HepG2 (cell line): ENCODE measurements at places on chromosomes 3 and 15. TPM values are rescaled to one million over a fixed set of nuclear protein-coding genes. Genes with fewer than 3 reads are reported as not detected.

DNA sequence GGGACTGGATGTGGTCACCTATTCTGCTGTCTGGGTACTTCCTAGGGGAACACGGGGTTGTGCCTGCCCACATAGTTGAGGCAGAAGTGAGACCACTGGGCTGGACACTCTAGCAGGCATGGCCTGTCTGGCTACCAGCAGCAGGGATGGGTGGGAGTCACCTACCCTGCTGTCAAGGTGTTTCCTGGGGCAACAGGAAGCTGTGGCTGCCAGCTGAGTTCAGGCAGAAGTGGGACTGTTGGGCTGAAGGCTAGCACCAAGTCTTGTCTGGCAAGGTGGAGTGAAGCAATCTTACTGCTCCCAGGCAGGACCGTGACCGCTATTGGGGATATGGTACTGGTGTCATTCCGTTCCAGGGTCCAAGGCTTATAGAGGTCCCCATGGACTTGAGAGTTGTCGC is 20.3 kb upstream of the ZDHHC23 start:
- no peak for DNase-seq

DNA sequence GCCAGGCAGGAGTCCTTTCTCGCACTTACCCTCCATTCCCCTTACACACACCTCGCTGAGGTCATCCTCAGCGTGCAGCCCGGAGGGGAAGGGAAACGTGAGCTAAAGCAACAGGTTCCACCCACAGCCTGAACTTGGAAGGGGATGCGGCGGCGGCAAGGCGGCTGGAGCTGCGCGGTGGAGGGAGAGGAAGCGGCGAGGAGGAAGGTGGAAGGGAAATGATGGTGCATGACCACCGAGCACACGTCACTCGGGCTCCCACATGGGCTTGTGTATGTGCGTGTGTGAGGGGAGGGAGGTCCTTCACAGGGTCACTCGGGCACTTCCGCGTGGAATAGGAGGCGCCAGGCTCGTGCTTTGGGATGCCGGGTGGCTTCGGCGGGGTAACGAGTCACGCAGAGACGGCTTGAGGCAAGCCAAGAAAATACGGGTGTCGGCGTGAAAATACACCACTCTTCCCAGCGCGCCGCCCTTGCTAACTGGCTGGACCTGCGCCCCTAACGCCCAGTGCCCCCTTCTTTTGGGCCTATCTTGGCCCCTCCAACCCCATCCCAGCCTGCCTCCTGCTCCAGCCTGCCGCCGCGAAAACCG is 225.5 kb upstream of the IL12A start:
- DNase-seq = no peak

GRCh38 chr3:195698647-195699387 is 22.0 kb upstream of the MUC20 start:
- DNase-seq = no peak

GRCh38 chr3:40930131-40930538 is 269.2 kb upstream of the CTNNB1 start:
- peak; percentile 64 for DNase-seq

DNA sequence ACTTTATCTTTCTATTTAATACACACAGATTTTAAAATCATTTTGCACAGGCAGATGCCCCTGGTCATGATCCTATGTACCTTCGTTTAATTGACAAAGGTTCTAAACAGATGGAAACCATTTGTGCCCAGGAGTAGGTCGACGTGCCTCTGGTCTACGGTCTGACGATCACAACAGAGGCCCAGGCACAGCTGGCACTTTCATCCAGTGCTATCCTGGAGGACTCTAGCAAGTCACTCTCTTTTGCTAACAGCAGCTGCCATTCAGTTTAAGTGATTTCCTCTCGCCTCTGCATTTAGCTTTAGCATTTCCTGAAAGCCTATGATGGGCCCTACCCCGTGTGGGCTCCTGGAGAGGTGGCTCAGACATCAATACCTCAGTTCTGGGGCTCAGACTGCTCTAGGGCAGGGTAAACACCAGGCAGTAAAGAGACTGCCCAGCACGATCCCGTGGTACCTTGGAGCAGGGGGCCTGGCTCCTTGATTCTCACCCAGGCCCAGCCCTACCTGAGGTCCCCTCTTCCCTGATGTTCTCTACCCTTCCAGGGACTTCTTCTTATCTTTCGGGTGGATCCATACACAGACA is 83.2 kb upstream of the SNRPA1 start:
- no peak for DNase-seq

DNA sequence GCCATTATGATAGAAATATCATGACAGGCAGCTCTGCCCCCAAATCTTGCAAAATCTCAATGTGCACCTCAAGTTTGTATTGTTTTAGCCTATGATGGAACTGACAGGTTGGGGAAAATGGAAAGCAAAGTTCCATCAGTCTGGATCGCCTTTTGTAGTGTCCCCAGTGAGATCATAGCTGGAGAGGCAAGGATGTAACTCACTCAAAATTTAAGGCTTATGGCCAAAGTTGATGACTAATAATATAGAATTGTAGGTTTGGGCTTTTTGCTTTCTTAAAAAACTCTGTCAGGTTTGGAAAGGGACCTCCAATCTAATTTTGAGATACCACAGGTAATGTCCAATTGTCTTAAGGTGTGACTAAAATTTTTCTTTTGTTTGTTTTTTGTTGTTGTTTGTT is 1.4 kb upstream of the ACP3 start:
- no peak for DNase-seq

DNA sequence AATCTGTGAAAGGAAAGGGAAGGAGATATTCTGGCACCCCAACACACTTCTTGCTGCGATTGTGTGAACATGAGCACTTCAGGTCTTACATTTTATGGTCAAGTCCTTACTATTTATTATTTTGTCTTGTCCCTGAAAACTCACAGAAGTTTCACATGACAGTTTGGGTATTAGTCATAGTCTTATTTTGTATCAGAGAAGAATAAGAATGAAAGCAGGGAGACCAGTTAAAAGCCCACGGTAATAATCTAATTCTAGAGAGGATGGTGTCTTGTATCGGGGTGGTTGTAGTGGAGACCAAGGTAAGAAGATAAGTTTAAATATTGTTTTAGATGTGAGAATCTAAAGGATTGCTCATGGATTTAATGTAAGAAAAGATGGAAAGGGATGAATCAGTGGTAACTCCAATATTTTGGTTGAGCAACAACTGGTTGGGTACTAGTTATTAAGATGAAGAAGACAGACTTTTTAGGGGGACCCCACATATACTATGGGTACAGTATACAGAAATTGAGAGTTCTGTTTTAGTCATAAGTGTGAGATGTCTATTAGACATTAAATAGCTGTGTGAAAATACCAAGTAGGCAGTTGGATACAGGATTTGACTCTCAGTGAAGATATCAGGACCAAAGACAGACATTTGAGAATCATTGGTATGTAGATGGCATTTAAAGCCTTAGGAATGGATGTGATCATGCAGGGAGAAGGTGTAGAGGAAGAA is 227.6 kb downstream of the MFSD1 start:
- no peak for DNase-seq

- DNase-seq = no peak
These were observed 256.0 kb downstream of the CNTN4 start for GRCh38 chr3:2354702-2355101.

- DNase-seq = no peak
These were observed 77.0 kb upstream of the ALDH1A3 start for GRCh38 chr15:100802421-100803170.

DNA sequence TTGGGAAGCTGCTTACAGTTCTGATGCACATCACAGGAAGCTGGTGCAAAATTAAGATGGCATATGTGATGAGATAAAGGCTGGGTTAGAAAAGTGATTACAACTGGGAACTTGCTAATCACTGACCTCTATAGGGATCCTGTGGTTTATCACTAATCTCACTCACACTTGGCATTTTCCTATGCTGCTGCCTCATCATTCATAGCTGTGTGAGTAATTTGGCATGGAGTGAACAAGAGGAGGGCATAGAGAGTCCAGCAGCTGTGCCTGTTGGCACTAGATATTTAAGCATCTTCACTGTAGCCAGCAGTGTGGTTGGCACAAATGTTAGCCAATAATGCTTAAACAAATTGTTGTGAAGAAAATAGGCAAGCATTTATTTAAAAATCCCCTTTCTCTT is 217.7 kb upstream of the CGNL1 start:
- DNase-seq = no peak

DNA sequence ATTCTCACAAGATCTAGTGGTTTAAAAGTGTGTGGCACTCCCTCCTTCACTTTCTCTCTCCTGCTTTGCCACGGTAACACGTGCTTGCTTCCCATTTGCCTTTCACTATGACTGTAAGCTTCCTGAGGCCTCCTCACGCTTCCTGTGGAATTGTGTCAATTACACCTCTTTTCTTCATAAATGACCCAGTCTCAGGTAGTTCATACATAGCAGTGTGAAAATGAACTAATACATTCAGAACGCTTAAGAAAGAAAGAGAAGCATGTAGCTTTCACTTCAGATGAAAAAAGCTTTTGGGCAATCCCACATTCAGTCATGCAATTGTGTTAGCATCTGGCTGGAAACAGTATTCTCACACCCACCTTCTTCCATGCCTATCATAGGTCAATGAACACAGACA is 24.4 kb downstream of the P3H2 start:
- DNase-seq = no peak

- DNase-seq = no peak
These were observed 686.2 kb upstream of the NR2F2 start for GRCh38 chr15:95644100-95644875.

DNA sequence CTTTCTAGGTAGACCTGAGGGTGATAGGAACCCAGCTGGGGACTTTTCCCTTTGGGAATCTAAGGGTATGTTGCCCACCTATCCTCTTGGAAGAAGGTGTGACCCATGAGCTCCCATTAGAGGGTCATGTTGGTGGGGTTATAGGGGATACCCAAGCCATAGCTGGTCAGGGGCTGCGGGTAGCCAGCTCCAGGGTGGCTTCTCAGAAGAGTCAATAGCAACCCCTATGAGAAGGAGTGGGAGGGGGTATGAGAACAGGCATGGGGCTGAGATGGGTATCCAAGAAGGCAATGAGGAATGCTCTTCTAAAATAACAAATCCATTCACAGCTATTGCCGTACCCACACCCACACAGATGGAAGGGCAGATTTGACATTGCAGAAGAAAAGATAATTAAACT is 217.8 kb downstream of the UACA start:
- no peak for DNase-seq

GRCh38 chr3:32508711-32509110 is 6.1 kb upstream of the CMTM6 start:
- DNase-seq = no peak

The PLCL2 gene
- polyA plus RNA-seq = not detected in 2 replicates

The GPR15 gene
- polyA plus RNA-seq = not detected in 2 replicates

The CASR gene
- polyA plus RNA-seq = not detected in 2 replicates

The EXD1 gene
- not detected in 2 replicates for polyA plus RNA-seq

The ATG3 gene
- 15.0 and 19.6 TPM in 2 replicates for polyA plus RNA-seq

The CLDN1 gene
- 39.2 and 51.6 TPM in 2 replicates for polyA plus RNA-seq

The GPR149 gene
- not detected in 2 replicates for polyA plus RNA-seq

The SLC15A2 gene
- polyA plus RNA-seq = 0.63 and 1.4 TPM in 2 replicates

The KBTBD13 gene
- polyA plus RNA-seq = not detected in 2 replicates

The ASB14 gene
- polyA plus RNA-seq = not detected in 2 replicates
